ENCODE measurements at places on chromosomes 2 and 18.

DNA sequence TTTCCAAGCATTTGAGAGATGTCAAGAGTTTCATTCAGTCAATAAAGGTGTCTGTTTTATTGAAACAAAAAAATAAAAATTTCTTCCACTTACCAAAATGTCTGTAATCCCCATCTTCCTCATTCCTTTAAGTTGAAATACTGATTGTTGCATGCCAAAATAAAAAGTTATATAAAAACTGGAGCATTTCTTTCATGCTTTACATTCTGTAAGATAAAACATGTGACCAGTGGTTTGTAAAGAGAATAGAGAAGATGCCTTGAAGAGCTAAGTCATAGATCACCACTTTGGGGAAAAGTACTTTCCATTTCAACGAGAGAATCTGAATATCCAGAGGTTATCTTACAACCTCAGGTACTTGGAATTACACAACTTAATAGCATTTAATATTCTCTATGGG lies 35.9 kb upstream of the MYO1B start:
- no peak for DNase-seq

DNA sequence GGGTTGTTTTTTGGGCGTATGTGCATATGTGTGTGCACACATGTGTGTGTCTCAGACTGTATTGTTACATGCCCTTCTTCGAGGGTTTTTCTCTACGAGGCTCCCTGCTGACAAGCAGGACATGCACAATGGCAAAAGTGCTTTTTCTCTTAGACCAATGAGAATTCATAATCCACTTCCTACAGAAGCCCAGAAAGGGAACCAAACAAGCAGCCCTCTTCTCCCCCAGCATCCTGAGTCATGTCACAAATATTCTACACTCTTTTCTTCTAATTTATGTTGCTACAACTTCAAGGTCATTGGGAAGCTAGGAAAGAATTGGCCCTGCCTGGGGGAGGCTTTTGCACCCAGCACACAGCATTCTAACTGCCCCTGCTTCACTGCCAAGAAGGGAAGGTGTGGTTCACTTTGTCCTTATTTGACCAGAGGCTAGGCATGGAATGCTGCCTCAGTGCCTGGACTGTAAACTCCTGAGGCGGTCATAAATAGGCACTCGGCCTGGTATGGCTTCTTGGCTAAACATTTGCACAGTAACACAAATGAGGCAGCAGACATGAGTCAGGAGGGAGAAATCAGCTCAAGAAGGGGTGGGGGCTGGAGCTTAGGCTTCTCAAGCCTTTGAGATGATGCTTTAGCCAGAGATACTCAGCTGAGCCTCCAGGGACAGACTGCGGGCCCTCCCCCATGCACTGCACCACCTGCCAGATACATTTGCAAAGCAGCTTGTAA lies 92.7 kb upstream of the KLF7 start:
- DNase-seq: peak; percentile 99

- no peak for DNase-seq
These were observed 89.1 kb downstream of the ANTXR1 start for GRCh38 chr2:69102041-69102593.

DNA sequence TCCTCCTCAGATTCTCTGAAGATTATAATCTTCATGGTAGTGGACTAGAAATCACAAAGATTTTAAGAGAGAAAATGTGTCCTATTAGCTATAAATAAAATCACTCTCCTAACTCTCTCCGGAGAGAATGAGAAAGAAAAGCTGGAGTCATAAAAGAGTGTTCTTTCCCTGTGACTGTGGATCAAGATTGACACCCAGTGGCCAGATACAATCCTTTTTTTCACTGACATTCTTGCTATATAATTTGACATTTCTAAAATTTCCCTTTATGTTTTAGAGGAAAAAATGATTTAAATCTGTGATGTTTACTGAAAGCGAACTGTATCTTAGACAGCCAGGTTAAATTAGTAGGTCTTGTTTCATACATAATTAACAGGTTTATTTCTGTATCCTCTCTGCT lies 35.4 kb upstream of the LRP2 start:
- DNase-seq: no peak

GRCh38 chr2:1621501-1621900 lies 122.8 kb downstream of the PXDN start:
- DNase-seq: no peak

- DNase-seq: no peak
These were observed 274.2 kb downstream of the DYSF start for GRCh38 chr2:71727562-71727961.

- no peak for DNase-seq
These were observed 358.2 kb downstream of the RBM43 start for GRCh38 chr2:150903461-150903860.

- DNase-seq: no peak
These were observed 47.9 kb downstream of the EPHA4 start for GRCh38 chr2:221524158-221524557.

- no peak for DNase-seq
These were observed 131.8 kb upstream of the KYNU start for GRCh38 chr2:142745691-142746090.

DNA sequence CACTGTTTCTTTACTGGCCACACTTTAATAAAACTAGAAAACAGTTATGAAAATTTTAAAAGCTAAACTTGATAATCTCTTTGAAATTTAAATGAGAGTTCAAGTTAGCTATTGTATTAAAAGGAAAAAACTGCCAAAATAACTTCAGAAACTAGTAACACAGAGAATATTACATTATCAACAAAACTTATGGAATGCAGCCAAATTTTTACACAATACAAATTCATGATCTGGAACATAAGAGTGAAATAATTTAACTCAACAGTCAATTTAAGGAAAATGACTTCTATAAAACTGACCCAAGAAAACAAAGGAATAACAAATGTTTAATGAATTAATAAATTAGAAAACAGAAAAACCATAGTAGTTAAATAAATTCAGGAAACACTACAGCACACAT lies 65.0 kb downstream of the TCF4 start:
- no peak for DNase-seq

DNA sequence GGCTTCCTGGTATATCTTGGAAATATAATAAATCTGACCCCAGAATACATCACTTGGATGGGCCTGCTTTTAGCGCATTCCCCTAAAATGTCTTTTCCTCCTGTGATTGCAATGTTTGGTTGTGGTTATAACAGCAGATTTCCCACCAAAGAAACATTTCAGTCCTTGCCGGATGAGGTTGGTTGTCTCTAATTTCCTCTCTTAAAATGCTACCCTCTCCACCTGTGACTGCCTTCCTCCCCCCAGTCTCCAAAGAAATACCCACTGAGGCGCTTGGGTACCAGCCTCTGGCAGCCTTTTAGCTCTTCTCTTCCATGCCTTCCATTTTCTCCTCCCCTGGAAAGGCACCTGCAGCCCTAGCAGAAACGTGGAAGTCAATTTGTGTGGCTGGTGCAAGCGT lies 102.1 kb upstream of the SIX3 start:
- DNase-seq: no peak

DNA sequence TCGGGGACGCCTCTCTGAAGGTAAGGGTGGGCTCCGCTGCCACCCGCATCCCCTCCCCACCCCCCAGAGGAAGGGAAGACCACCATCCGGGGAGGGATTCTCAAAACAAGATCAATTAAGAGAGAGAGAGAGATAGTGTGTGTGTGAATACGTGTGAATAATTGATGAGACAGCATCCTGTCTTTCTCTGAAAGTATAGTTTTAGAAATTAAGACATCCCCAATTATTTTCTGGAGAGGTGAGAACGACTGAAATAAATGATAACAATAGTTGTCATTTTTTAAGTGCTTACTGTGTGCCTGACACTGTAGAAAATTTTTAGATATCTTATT lies 751 bp downstream of the IL18R1 start:
- no peak for DNase-seq

DNA sequence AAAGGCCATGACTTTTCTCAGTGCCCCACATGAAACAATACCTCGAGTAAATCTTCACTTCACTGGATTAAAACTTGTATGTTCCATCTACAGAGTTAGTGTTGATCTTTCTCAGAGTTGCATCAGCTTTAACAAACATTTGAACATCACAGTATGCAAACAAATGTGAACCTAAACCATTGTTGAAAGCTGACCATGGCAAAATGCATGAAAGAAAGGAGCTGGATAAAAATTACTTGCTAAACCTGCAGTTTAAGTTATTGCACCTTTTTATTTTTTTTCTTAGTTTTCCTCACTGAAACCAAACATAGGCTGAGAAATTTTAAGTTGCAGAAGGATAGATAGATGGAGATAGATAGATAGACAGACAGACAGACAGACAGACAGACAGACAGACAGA lies 107.2 kb upstream of the UGP2 start:
- no peak for DNase-seq

DNA sequence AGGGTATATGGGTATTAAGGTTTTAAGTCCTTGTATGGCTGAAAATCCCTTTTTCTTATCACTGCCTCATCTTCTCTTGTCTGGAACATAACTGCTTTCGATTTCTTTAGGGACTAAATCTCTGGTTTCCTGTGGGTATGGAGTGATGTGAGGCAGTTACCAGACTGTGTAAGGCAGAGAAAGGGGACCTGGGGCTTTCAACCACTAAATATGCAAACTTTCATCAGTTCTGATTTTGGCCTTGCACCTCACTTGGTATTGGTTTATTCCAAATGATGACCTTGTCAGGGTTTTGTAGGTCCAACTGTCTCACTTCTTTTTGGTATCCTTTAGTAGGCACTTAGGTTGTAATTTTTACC lies 9.3 kb downstream of the MAP4K4 start:
- DNase-seq: no peak

DNA sequence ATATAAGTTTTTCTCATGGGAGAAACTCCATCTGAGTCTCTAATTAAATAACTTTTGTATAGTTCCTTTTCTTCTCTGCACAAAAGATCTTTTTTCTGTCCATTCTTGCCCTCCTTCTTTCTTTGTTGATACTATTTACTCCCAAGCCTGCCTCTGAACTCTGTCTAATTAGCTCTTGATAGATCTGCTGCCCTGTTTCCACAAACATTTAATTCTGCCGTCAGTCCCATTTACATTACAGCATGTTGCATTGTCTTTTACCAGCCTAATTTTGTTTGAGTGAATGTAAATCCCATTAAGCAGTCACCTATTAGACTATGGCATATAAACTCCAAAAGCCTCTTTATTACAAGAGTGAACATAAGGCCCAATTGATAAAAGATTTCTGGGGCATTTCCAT lies 254.4 kb downstream of the ERBB4 start:
- no peak for DNase-seq

DNA sequence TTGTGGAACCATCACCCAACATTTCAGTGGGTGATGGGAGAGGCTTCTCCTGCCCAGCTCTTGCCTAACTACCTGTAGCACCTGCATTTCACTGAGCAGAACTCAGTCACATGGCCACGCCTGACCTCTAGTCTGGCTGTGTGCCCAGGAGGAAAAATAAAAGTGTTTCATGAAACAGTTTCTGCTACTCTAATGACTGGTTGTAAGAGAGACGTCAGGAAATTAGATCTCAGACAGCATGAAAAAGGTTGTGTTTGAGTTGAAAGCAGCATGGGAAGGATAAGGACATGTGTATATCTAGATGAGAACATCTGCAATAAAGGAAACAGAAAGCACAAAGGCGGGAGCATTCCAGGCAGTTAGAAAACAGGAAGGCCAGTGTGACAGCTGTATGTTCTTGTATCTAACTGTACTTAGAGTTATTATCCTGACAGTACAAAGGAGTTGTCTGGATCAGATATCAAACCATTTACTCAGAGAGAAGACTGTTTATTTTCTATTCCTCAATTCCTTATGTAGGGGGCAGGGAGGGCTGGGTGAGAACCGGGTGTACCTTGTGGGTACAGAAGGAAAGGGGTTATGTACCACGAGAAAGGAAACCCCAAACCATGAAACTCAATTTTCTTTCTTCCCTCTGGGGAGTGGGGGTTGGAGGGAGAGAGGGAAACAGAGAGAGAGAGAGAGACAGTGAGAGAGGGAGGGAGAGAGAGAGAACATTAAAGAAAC lies 307.4 kb upstream of the VWC2L start:
- DNase-seq: no peak

DNA sequence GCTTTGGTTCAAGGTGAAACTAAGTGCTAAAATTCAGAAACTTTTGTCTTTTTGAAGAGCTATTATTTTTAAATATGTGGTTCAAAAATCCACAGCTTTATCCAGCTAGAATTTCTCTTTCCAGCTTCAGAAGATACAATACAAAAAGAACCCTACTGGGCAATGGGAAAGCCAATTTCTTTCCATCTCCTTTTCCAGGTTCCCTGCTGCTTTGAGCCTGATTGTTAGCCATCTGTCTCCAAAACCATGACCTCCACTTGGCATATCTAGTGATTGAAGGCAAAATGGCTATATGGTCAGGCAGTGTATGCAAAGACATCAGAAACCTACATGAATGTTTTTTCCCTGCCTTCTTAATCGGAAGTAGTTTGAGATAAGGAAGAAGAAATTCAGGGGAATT lies 134.1 kb downstream of the KCNH7 start:
- no peak for DNase-seq

DNA sequence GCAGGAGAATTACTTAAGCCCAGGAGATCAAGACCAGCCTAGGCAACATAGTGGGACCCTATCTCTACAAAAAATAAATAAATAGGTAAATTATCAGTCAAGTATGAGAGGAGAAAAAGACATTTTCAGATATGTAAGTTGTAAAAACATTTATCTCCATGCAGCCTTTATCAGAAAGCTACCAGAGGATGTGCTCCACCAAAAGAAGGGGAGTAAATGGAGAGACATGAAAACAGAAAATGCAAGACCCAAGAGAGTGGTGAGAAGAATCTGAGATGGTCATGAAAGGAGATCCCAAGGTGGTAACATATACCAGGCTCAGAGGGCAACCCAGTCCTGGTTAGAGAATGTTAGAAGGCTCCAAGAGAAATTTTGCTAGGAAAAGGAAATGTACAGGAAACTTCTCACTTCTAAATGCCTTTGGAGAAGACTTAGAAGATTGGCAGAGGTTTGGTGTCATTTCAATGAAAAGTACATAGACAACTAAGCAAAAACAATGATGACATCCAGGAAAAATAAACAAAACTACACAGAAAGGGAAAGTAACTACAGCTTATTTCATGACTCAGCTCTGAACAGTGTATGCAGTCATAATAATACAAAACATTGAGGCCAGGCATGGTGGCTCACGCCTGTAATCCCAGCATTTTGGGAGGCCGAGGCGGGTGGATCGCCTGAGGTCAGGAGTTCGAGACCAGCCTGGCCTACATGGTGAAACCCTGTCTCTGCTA lies 19.5 kb downstream of the CIB4 start:
- DNase-seq: no peak

DNA sequence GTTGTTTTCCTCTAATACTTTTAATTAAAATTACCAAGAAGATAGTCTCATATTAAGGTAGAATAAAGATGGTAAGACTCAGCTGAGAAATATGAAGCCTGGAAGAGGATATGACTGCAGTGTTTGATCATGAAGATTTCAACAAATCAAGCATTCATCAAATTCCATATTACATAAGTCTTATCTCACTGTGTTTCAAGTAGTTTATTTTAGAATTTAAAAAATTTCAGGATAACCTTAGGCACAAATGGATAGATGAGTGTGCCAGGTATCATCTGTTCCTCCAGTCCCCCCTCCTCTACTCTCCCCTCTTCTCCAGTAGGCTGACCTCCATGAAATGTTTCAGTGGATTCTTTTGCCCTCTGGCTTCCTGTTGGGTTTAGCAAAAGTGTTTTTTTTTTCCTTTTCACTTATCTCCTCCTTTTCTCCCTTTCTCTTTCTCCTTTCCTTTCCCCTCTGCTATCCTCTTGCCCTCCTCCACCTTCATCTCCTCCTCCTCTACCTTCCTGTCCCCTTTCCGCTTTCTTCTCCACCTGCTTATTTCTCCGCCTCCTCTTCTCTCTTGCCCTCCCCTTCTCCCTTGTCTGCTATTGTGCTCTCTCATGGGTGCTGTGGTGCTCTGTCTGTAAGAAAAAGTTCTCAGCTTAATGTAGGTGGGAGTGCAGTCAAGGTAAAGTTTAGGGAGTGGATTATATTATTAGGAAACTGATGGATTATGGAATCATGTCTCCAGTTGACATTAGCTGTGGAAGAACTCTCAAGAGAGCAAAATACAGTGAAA lies 72.8 kb downstream of the ABI2 start:
- DNase-seq: no peak
